T-helper 17 cell (primary cell): ENCODE measurements at places on chromosomes 2 and 18. TPM values are rescaled to one million over a fixed set of nuclear protein-coding genes. Genes with fewer than 3 reads are reported as not detected.

GRCh38 chr18:46196627-46197243 is 92.5 kb downstream of the HAUS1 start:
- H3K4me1 ChIP-seq, result peaks cover 34% of the 10 kb centered on the region
- no peak for DNase-seq
- H3K27ac ChIP-seq, result no peak overlapping the region
- no peaks in the 10 kb centered on the region for H3K36me3 ChIP-seq
- H3K27me3 ChIP-seq, result no peaks in the 10 kb centered on the region

- no peak overlapping the region for H3K27ac ChIP-seq
- DNase-seq, result no peak
- H3K36me3 ChIP-seq, result no peaks in the 10 kb centered on the region
- H3K27me3 ChIP-seq, result peaks cover 28% of the 10 kb centered on the region
- no peak overlapping the region for H3K4me3 ChIP-seq
These were observed 86.8 kb downstream of the FMNL2 start for GRCh38 chr2:152421521-152422370.

DNA sequence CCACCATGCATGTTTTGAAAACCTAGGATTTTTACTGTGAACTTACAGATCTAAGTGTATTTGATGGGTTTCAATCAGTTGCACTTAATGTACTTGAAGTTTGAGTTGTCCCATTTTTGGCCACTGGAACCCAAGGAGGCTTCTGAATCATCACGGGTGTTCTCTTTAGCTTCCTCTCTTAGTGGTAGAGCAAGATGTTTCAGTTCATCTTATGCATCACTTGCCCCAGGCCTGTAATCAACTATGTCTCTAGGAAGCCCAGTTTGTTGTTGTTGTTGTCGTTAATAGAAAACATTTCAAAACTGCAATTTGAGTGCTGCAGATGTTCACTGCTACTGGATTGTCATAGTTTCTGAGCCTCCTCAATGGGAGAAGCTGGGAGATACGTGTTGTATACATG is 97.0 kb downstream of the FHOD3 start:
- no peak for DNase-seq
- peaks cover 22% of the 10 kb centered on the region for H3K27me3 ChIP-seq
- H3K36me3 ChIP-seq, result no peaks in the 10 kb centered on the region
- no peaks in the 10 kb centered on the region for H3K4me1 ChIP-seq

DNA sequence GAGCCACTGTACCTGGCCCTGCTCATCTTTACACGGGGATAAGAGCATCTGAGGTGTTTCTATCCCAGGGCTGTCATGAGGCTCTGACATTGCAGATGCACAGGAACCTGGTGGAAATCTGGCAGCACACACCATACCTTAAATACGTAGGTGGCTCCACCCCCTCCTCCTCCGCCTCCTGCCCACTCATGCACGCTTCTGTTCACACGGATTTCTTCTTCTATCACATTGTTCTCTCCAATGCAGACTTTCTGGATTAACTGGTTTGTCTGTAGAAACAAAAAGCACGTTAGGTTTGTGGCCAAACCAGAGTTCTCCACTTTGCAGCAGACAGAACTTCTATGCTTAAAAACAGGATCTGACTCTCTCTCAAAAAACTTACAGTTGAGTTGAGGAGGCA is 118.2 kb downstream of the CLIP4 start:
- H3K4me3 ChIP-seq, result no peak overlapping the region
- peaks cover 7% of the 10 kb centered on the region for H3K4me1 ChIP-seq
- DNase-seq, result no peak
- H3K27ac ChIP-seq, result no peak overlapping the region
- H3K36me3 ChIP-seq, result peaks cover 11% of the 10 kb centered on the region
- peaks cover 52% of the 10 kb centered on the region for H3K27me3 ChIP-seq

Gene ITM2C
- total RNA-seq, result 15.3 TPM

DNA sequence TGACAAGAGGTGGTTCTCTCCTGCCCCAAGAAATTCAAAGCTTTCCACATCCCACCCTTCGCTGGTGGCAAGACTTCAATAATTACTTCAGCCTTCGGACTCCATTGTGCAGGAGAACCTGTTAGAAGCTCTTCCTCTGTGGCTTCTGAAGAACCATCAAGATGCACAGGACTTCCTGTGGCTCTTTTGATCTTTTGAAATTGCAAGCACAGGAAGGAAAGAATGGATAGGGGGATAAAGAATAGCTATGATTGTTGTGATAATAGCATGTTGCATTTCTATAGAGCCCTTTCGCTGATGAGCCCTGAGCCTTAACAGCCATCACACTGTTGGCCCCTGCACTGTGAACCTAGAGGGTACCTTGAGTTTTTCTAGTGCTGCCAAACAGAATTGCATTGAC is 7.4 kb downstream of the EPAS1 start:
- no peak for DNase-seq
- peaks cover 26% of the 10 kb centered on the region for H3K4me1 ChIP-seq
- peaks cover 3% of the 10 kb centered on the region for H3K36me3 ChIP-seq
- peak overlapping the region; percentile 65 for H3K4me3 ChIP-seq

Gene TLX2
- total RNA-seq, result 1.5 TPM

DNA sequence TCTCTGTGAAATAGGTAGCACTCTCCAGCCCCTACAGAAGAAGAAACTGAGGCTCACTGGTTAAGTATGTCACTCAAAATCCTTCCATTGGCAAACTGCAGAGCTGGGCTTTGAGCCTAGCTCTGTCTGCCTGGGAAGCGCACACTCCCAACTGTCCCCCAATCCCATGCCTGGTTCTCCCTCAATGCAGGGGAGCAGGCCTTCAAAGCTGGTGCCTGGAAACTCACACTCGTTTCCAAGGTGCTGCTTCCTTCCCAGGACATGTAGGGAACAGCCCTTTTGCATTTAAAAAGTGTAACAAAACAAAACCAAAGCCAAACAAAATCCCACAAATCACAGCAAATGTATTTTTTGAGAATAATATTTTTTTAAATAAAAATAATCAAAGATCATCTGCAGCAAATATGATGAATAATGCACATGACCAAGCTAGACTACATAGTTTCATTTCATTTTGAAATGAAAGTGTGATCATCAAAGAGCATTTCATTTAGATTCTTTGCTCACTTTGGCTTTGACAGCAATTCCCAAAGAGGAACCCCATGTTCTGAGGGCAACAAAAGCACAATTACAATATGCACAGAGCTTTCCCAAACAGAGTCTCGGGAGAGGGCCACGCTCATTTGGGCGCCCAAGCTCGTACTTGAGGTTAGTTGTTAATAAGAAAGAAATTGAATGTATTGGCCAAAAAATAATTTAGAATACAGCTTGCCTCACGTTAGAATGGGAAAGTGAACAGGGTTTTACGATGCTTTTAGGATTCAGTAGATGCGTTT is 96.7 kb upstream of the ACKR3 start:
- H3K36me3 ChIP-seq, result peaks cover 2% of the 10 kb centered on the region
- H3K4me1 ChIP-seq, result no peaks in the 10 kb centered on the region
- no peak for DNase-seq
- H3K4me3 ChIP-seq, result no peak overlapping the region
- peaks cover 21% of the 10 kb centered on the region for H3K27me3 ChIP-seq

- H3K4me3 ChIP-seq, result no peak overlapping the region
- peaks cover 55% of the 10 kb centered on the region for H3K4me1 ChIP-seq
- no peaks in the 10 kb centered on the region for H3K27me3 ChIP-seq
These were observed 127.1 kb downstream of the RBMS1 start for GRCh38 chr2:160366474-160366873.

DNA sequence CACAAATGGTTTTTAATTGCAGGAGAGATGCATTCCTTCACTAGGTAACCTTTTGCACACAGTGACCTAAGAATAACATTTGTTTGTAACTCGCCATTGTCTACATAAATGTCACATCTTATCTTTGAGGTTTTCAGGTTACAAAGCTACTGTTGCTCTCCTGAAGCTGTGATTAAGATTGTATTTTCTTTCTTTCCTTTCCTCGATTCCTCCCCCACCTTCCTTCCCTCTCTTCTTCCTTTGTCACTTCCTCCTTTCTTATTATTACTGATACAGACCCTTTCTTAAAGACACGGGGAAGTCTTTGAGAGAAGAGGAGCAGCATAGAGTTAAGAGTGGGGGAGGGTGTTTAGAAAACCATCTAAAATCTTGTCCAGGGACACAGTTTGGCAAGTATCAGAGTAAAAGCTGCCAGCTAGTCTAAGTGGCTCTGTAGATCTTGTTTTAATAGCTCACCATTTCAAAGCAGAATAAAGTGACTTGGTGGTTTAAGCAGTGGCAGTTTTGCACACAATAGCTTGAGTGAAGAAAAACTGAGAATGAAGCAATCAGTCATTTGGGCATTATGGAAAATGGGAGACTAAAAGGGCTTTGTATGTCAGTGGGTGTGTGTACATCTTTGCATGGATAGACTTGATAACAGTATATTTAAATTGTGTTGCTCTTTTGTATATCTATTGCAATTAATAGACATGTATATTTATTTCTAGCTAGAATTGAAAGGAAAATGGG is 10.9 kb downstream of the CERS6 start:
- H3K27me3 ChIP-seq, result no peaks in the 10 kb centered on the region
- no peak for DNase-seq
- no peaks in the 10 kb centered on the region for H3K36me3 ChIP-seq
- H3K4me1 ChIP-seq, result peaks cover 30% of the 10 kb centered on the region

- H3K4me3 ChIP-seq, result peak overlapping the region; percentile 78
- H3K27me3 ChIP-seq, result peaks cover 59% of the 10 kb centered on the region
- H3K36me3 ChIP-seq, result peaks cover 2% of the 10 kb centered on the region
- H3K4me1 ChIP-seq, result peaks cover 30% of the 10 kb centered on the region
- H3K27ac ChIP-seq, result peak overlapping the region; percentile 89
These were observed 2.8 kb downstream of the SP9 start for GRCh38 chr2:174337337-174338146.

Gene HOXD8
- not detected for total RNA-seq

- no peaks in the 10 kb centered on the region for H3K27me3 ChIP-seq
- no peak for DNase-seq
- H3K27ac ChIP-seq, result peak overlapping the region; percentile 47
These were observed 212.3 kb downstream of the MGAT5 start for GRCh38 chr2:134466141-134466540.

Gene CYP27A1
- total RNA-seq, result 0.52 TPM
